ENCODE measurements at places on chromosomes 6 and 20.

DNA sequence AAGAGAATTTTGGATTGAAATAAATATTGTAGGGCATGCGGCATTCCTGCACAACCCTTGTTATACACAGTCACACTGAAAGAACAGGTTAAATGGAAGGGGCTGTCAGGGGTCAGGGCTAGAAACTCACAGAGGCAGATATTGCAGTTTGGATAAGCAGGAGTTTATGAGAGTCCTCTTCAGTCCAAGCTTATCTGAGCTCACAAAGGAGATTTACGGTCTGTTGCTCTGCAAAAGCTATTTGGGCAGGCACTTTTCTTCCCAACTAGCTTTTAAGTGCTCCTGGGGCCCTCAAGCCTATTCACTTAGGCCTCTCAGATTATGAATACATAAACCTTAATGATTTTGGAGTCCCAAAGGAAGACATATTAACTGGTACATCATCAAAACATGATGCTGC is 156.2 kb downstream of the SOX4 start:
- no peak for DNase-seq

DNA sequence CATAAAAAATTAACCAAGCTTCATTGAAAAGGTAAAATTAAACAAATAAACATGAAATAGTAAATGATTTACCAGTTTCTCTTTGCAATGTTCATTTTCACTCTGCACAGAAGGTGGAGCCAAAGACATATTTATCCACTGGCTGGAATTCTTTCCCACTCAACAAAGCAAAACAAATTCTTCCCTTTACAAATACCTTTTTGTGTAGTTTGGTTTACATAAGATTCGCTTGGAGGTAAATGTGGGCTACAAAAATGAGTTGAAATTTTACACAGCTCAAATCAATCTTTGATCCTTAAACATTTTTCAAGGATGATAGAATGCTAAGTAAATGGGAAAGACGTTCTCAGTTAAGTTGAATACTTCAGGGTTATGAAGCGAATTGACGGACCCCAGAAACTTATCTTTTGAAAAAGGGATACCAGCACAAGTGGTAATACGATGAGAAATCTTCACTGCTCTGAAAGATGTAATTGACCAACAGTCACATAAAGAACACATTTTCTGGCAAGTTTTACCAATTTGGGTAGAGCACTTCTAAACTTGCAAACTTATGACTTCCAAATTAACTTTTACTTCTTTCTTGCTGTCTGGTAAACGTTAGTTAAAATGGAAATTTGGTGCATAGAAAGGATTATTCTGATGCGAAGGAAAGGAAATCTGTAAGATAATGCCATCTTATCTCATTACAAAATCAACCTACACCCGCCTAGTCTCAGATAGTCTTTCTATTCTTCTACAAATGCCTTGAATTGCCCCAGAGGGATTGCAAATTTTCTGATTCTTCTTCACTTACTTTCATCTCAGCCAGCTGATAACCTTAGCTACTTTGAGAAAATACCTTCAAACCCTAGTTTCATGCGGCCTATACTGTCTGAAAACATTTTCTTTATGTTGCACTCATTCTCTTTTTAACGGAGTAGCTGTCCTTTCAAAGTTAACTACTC is 4.7 kb upstream of the GJA1 start:
- no peak for DNase-seq

GRCh38 chr6:152648105-152648504 is 10.9 kb upstream of the SYNE1 start:
- DNase-seq = no peak

DNA sequence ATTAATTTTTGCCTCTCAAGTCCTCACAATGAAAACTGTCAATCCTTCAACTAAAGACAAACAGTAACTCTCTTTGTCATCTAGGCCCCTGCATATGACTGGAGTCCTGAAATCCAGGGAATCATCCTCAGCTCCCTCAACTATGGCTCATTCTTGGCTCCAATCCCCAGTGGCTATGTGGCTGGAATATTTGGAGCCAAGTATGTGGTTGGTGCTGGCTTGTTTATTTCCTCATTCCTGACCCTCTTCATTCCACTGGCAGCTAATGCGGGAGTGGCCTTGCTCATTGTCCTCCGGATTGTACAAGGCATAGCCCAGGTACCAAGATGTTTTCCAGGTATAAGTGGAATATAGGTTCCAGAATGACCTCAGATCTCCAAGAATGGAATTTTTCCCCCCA is 15.4 kb downstream of the SLC17A4 start:
- DNase-seq = no peak

DNA sequence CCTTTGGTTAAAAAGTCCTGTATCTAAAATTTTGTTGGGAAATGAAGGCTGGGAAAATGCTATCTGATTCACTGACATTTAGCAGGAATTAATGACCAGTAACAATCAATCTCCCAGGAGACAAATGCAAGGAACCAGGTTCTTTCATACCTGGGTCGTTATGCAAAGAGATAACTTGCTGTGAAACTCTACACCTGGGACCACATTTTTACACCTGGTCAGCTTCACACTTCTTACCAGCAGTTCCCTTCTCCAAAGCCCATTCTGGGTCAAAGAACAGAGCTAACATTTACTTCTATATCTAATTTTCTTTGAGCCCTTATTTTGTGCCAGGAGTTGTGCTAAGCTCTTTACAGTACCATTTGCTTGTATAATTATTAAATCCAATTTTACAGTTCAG is 27.4 kb upstream of the STXBP5 start:
- DNase-seq = no peak

DNA sequence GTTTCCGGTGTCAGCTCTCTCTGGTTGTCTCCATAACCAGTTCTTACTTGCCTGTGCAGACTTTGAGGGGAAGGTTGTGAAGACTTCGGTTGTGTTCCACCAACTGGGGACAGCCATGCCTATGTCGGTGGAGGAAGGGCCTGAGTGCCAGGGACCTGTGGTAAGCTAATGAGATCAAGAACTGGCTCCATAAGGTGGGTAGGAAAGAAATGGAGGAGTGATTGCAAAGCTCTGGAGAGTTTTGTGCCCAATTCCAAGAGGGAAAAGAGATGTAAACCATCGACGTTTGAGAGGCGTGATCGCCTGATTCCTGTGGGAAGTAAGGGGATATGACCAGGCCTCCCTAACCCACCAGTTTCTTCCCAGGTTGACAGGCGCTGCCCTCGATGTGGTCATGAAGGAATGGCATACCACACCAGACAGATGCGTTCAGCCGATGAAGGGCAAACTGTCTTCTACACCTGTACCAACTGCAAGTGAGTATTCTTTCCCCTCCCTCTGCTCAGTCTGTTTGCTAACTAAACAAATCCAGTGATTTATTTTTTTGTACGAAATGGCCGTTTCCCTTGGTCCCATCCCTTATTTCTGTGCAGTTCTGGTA is 893 bp downstream of the POLR1H start:
- peak; percentile 52 for DNase-seq

GRCh38 chr6:165635965-165636364 is 27.1 kb downstream of the PDE10A start:
- no peak for DNase-seq

- DNase-seq = no peak
These were observed 193.5 kb downstream of the LRFN2 start for GRCh38 chr6:40393641-40394040.

GRCh38 chr20:32507998-32508774 is 76.9 kb downstream of the NOL4L start:
- DNase-seq = no peak

DNA sequence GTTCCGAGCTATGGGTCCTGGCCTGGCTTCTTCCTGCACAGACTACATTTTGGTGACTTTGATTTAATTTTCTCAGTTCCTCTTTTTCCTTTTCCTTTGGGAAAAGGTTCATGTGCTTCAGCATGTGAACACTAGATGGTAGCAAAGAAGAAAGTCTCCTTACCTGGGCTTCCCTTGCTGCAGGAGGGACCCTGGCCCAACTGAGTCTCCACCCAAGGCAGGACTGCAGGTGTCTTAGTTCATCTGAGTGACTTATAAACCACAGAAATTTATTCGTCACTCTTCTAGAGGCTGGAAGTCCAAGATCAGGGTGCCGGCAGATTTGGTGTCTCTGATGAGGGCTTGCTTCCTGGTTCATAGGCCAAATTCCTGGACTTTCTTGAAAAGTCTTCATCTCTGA is 163.2 kb downstream of the SYCP2 start:
- DNase-seq = no peak

- DNase-seq = no peak
These were observed 15.8 kb upstream of the FOXC1 start for GRCh38 chr6:1593958-1594314.

GRCh38 chr20:10218536-10219451 is at the start of gene SNAP25:
Gene SNAP25, plus strand, starts transcription at chr20:10218830. Its CDS starts 56,662 bp downstream, at chr20:10275492.
- peak; percentile 59 for DNase-seq

DNA sequence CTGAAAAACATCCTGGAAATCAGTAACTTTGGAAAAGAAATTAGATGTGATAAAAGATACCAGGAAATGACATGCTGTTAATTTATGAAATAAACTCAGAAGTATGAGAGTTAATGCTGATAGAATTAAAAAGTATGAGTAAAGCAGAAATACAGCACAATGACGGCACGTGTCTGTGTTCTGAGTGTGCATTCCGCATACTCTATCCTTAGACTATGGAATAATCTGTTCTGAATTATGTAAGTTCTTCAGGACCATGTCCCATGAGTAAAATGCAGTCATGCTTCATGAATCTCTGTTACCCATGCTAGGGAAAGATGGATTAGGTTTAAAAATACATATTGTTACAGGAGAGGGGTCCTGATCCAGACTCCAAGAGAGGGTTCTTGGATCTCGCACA is 21.7 kb downstream of the HECA start:
- no peak for DNase-seq

GRCh38 chr20:33306228-33306627 is 23.2 kb downstream of the BPIFB1 start:
- DNase-seq = no peak

GRCh38 chr20:11745145-11745544 is 172.5 kb upstream of the BTBD3 start:
- DNase-seq = no peak

DNA sequence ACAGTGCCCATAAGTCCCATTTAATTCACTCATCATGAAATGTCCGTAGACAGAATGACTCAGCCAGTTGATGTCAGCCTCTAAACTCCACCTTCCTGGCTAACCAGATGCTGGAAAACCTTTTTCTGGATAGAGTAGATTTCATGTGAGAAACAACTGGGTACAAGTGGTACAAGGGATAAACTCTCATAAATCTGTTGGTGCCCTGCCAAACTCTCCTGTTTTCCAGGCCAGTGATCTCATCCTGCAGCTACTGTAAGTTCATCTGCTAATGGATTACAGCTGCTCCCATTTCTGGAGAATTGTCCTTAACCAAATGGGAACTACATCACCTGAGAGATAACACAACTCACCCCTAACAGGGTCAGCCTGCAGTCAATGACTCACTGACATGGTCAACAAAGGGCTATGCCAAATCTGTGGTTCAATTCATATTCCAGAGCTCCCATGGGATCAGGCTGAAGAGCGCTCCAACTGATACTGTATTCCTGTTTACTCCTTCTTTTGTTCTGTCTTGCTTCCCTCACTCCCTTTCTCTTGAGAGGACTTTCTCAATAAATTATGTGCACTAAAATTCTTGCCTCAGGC is 210.1 kb upstream of the HDDC2 start:
- no peak for DNase-seq

GRCh38 chr6:89934685-89935366 is 40.6 kb downstream of the GJA10 start:
- no peak for DNase-seq

DNA sequence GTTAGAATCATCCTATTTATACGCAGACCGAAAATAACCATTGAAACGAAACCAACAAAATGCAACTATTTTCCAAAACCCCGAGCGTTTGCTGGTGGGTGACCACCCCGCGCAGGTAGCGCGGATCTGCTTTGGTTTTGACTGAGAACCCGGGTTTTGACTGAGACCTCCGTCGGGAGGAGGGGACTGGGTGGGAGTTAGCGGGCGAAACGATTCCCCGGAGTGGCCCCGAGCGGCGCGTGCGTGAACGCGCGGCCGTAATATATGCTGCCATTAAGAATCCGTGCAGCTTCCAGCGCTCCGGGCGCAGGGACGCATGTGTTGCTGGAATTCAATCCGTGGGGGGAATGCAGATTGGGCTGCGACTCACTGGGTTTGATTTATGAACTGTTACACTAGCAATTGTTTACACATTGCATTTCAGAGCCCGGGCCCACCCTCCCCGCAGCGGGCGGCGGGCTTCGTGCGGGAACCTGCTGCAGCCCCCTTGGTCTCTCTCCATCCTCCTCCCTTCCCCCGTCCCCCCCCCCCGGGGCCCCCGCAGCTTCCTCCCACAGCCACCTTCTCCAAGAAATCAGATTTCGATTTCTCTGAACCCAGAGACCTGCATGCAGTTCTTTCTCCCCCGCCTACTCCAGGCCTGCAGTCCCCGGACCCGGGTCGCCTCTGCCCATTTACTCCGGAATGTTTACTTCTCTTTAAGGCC is 9.9 kb downstream of the NRN1 start:
- DNase-seq = no peak

GRCh38 chr6:120290964-120291363 is 941.4 kb upstream of the MAN1A1 start:
- DNase-seq = no peak

GRCh38 chr6:167815296-167815980 is 11.3 kb upstream of the AFDN start:
- no peak for DNase-seq

DNA sequence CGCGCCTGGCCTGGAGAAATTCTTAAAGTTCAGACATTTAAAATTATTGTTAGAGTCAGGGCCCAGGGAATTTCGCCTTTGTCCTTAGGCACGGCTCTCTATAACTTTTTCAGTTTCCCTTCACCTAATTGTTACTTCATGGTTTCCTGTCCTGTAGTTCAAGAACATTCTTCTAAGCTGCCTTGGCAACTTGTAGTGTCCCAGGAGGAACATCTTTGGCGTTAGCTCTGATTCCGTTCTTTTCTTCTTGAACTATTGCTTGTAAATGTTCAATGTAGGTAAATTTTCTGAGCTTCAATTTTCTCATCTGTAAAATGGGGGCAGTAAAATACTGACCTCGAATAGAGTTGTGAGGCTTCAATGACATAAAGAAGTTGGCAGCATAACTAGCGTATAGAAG is 41.8 kb downstream of the TIAM2 start:
- no peak for DNase-seq

DNA sequence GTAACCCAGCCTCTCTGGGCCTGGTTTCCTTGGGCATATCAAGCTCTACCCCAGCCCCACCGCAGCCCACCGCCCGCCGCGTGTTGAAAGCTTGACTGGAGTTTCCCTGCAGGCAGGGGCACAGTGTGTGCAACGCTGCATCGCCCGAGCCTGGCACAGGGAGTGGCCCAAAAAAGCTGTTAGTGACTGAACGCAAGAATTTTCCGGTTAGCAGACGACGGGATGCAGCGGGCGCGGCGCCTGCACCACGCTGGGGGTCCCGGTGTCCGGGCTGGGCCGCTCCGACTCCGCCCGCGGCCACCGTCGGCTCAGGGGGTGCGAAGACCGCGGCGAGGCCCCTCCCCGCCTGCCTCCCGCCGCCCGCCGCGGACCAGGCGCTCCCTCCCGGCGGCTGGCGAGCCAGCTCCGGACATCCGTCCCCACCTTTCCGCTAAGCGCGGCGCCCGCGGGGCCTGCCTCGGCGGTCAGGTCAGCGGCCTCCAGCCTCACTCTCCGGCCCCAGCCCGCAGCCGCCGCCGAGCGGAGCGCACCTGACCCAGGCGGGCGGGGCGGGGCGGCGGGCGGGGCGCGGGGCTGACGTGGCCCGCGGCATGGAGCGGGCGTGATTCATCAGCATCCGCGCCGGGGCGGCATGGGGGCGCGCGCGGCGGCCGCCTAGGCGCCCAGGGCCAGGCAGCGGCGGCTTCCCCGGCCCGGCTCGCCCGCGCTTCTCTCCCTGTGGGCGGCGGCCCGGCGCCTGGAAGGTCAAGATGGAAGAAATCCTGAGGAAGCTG is at the start of gene ARFGEF3:
TSS of gene ARFGEF3 (plus strand) at position 602 of the 773 bp plus-strand sequence. CDS start at position 750, 148 bp downstream.
- peak; percentile 41 for DNase-seq

All from activated CD4-positive, alpha-beta T cell treated with anti-CD3 and anti-CD28 coated beads, Interleukin-2, Interleukin-4, amounts not matched to agents 100 ng/mL and 50 ng/mL, durations not matched to agents 16 hours and 8 hours (primary cell).